ENCODE measurements at places on chromosomes 3 and 15. TPM values are rescaled to one million over a fixed set of nuclear protein-coding genes. Genes with fewer than 3 reads are reported as not detected.

DNA sequence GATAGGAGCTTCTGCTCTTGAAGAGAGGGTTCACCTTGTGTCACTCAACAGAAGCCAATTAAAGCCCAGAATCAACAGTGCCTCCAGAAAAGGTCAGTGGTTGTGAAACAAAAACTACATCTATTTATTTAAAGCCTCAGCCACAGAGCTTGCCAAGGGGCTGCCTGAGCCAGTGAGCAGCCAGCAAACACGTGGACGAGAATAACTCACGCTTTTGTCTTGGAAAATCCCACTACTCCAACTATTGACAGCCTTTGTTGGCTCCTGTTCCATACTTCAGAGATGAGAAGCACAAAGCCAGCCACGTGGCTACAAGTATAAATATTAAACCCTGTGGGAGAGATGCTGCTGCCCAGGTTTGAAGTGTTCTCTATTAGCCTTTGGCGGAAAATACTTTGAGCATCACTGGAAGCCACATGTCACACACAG, 10.3 kb downstream of the GPR156 start:
- peak; percentile 23 for DNase-seq

GRCh38 chr15:40050788-40051470, 11.9 kb upstream of the SRP14 start:
- DNase-seq: no peak

DNA sequence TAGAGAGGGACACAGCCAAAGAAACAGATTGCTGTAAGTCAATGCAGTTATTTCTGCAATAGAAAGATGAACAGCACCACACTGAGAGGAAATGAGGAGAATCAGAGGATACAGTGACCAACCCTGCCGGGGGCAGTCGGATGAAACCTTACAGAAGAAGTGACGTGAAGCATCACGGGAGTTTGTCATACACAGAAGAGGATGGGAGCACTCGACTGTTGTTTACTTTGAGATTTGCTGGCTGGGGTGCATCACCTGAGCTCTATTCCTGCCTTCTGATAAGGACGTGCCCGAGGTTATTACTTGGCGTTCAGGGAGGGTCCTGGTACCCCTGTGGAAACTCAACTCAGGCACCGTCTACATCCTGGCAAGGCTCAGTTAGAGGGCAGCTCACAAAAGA, 45.4 kb downstream of the MAGEF1 start:
- no peak for DNase-seq

GRCh38 chr3:176950743-176951142, 246.5 kb downstream of the TBL1XR1 start:
- DNase-seq: peak; percentile 89

- no peak for DNase-seq
Observed at GRCh38 chr15:60731583-60732130, 252.7 kb upstream of the ICE2 start.

DNA sequence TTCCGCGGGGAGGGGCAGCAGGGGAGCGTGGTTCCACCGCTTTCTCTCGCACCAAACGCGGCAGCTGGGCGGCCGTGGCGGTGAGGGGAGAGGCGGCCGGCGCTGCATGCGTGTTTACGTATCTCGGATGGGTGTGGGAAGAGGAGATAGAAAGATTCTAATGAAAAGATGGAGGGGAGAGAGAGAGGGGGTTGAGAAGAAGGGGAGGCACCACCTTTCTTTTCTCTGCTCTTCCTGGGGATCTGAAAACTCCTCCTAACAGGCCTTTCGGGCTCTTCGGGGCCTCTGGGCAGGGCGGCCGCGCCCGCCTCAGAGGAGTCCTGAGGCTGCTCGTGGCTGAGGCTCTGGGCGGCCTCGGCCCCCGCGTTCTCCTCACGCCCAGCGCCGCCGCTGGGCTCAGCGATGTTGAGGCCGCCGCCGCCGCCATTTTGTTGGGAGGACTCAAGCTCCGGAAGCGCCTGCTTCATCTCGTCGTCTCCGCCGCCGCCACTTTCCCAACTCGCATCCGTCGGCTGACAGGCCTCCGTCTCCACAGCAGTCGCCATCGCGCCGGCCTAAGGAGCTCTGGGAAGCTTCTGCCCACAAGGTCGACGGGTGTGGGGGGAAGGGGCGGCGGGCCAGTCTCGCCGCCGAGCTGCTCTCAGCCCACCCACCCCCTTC, 473 bp downstream of the TASOR start:
- peak; percentile 69 for DNase-seq

GRCh38 chr3:110767838-110768237, 303.8 kb upstream of the NECTIN3 start:
- no peak for DNase-seq

DNA sequence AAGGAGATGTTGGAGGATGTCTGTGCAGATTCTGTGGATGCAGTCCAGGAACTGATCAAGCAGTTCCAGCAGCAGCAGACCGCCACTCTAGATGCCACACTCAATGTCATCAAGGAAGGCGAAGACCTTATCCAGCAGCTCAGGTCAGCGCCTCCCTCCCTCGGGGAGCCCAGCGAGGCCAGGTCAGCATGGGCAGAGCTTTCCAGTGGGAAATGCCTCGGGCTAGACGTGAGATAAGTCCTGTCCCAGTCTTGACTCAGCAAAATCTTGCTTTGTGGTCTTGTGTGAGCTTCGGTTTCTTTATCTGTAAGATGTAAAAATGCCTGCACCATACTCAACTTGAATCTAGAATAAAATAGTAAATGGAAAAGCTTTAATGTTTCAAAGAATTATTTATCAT, 335.1 kb upstream of the UMPS start:
- DNase-seq: no peak

DNA sequence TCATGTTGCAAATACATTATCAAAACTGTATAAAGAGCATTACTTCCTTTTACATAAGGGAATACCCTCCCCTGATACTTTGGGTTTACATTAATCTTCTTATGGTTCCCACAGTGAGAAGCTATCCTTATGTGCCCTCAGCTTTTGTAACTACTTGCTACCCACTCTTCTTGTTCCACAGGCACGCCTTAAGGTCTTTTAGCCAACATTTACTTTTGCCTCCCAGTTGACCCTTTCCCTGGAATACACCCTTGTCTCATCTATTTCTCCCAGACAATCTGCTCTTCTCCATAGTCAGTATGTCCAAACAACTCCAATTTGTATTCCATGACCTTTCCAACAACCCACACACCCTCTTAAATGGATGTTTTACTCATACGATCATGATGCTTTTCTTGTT, 116.8 kb upstream of the COL8A1 start:
- DNase-seq: no peak

- DNase-seq: no peak
Observed at GRCh38 chr15:49288391-49288790, 118.3 kb downstream of the GALK2 start.

DNA sequence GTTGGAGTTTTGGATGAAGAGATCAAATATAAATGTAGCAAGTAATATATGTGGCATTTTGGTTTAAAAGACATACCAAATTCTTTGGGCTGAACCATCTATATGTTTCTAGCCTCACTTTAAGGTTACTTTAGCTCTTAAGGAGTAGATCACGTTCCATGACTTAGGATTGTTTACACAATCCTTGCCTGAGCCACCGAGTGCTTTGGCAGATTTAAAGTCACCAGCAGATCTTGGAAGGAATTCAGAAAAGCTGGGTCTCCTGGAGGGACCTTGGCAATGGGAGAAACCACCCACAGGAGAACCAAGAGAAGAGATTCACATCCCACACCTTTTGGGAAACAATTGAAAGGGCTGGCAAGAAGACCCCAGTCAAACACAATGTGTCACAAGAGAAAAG, 54.5 kb downstream of the TM4SF18 start:
- DNase-seq: no peak

- DNase-seq: peak; percentile 96
Observed at GRCh38 chr3:186241910-186242821, 119.9 kb downstream of the DGKG start.

DNA sequence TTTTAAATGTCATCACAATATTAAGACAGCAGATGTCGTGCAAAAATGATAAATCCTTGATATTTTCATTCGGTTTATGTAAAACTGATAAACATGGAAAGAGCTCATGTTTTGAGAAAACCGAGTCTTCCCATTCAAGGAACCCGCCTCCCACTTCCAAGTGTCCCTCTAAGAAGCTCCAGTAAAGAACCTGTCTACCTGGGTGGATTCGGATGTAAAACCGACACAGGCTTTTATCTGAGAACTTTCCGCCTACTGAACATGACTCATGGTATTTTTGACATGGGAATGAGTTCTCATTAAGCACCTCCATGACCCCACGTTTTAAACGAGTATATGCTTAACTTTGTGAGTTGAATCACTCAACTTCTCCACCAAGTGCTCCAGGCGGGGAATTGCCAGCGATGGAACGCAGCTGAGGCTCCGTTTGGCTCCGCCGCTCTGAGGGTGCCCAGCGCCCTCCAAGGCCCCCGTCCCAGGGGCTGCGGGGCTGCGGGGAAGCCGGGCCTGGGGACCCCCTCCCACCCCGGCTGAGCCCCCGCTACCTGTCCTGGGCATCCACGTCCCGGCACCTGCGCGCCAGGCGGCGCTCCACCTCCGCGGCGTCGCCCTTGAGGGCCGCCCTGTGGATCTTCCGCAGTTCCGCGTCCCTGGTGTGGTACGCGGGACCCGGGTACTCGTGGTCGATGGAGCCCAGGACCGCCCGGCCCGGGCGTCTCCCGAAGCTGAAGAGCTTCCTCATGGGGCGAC, 119.9 kb downstream of the LMLN start:
- no peak for DNase-seq

GRCh38 chr3:197302696-197303341, 4.4 kb upstream of the DLG1 start:
- peak; percentile 72 for DNase-seq

- DNase-seq: no peak
Observed at GRCh38 chr15:98419173-98419780, 229.1 kb upstream of the IGF1R start.

GRCh38 chr3:128338536-128339330, 128.0 kb downstream of the DNAJB8 start:
- no peak for DNase-seq

DNA sequence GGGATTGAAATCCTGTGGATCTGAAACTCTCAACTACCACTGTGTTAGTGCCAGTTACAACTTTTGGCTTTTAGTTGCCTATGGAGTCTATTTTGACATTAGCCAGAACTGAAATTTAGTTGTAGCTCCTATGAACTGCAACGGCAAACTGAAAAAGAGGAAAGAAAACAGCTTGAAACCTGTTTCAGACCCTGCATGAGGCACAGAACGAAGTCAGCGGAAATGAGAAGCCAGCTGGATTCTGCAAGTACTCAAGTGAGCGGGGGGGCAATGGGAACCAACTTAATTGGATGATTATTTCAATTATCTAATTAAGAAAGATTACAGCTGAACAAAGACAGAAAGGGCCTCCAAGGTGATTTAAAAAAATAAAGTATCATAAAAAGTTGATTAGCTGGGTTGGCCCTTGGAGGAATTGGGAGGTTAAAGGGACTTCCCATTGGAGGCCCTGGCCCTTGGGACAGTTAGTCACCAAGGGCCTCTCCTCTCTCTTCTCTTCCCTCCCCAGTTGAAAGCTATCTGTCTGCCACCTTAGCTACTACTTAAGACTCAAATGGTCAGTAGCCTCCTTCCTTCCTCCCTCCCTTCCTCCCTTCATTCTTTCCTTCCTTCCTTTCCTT, 352.1 kb downstream of the SHQ1 start:
- DNase-seq: no peak

- DNase-seq: no peak
Observed at GRCh38 chr15:72319360-72319984, 485 bp downstream of the CELF6 start.

- peak; percentile 28 for DNase-seq
Observed at GRCh38 chr3:160564949-160565441, 376 bp downstream of the KPNA4 start.

GRCh38 chr15:33277689-33278088, 33.1 kb upstream of the RYR3 start:
- no peak for DNase-seq

- DNase-seq: no peak
Observed at GRCh38 chr3:108295421-108296175, 750 bp upstream of the HHLA2 start.

DNA sequence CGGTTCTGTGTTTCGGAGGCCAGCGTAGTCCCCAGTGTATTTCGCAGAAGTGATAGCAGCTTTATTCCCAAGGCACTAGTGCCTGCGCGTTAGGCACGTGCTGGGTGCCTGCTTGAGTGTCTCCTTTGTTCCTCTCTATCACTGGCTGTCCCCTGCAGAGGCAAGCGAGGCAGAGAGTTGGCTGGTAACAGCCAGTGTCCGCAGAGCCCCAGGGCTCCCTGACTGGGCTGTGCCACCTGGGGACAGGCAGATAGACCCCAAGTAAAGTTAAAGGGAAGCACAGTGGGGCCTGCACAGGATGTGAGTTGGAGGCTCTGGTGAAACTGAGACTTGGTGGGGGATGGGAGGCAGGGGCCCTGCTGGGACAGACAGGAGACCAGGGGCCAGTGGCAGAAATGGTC, 50.7 kb downstream of the APBA2 start:
- no peak for DNase-seq

- DNase-seq: no peak
Observed at GRCh38 chr15:24627443-24627842, 48.1 kb upstream of the NPAP1 start.

- DNase-seq: peak; percentile 95
Observed at GRCh38 chr15:52261498-52262242, 33.9 kb downstream of the MYO5C start.

DNA sequence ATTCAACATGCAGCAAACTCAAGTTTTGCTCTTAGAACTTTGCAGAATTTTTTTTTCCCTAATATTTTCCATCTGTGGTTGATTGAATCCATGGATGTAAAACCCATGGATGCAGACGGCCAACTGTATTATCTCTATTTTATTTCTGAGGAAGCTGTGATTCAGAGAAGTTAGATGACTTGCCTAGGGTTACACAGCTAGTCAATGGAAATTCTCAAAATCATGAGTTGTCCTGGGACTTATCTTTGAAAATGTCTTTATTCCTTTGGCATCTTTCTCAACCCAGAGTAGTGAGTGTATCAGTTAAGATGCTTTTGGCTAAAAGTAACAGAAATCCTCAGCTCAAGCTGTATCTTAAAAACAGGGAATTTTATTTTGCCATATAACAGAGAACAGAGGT, 107.9 kb upstream of the GALNT15 start:
- no peak for DNase-seq

GRCh38 chr3:86245360-86245759, 745.6 kb downstream of the VGLL3 start:
- peak; percentile 21 for DNase-seq

- no peak for DNase-seq
Observed at GRCh38 chr15:72397796-72398588, at the start of gene TMEM202. TSS of gene TMEM202 (plus strand) at chr15:72398305. CDS start at chr15:72398327, 22 bp downstream.

DNA sequence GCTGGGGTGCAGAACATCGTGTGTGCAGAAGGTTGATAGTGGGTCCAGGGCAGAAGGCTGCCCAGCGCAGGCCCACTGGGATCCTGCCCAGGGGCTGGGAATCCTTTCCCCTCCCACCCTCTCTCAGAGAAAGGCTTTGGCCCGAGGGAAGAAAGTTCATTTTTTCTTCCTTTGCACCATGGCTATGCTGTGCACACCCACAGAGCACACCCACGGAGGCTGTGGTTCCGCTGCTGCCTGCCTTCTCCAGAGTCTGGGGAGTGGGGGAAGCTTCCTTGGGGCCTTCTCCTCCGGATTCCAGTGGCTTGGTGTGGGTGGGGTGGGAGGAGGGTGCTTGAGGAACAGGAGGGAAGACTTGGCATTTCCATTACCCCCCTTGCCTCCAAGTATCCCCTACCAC, 7.0 kb upstream of the PRKCD start:
- DNase-seq: no peak

Gene NPAP1
- total RNA-seq: not detected

Gene MRAS
- 3.1 TPM for total RNA-seq

Gene ARHGAP11A
- 51.2 TPM for total RNA-seq

Gene BTLA
- total RNA-seq: not detected

Gene ACP3
- not detected for total RNA-seq

Gene GPR156
- 0.11 TPM for total RNA-seq

Gene ECE2
- total RNA-seq: not detected

Gene SLC28A1
- not detected for total RNA-seq

Gene CPLX3
- total RNA-seq: 0.26 TPM

Gene PLCL2
- 11.5 TPM for total RNA-seq
